ENCODE measurements at places on chromosomes 4 and X.

DNA sequence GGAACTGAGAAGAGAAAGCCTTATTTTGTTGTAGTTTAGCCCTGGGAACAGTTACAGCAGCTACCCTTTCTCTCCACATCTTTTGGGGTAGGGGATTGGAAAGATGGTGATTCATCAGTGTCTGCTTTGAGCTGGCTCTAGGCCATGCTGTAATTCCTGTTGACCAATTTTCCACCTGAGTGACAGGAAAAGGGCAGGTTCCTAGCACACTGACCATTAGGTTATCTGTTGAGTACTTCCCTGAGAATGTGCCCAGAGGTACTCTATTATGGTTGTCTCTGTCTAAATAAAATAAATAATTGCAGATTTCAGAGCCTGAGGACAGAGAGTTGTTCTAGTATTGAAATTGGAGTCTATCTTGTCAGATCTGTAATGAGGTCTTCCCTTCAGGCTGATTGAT is 109.0 kb downstream of the ENOX2 start:
- DNase-seq, result no peak

DNA sequence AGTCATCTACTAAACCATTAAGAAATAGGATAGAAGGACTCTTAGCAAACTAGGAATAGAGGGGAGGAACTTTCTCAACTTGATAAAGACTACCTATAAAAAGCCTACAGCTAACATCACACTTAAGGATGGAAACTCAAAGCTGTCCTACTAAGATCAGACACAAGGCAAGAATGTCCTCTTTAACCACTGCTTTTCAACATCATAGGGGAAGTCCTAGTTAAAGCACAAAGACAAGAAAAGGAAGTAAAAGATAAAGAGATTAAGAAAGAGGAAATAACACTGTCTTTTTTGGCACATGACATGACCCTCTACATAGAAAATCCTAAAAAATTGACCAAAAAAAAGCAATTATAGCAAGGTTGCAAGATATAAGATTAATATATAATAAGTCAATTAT is 136.6 kb downstream of the FBXW7 start:
- DNase-seq, result no peak

- peak; percentile 38 for DNase-seq
These were observed at the start of gene SLC10A4 for GRCh38 chr4:48483006-48483776. SLC10A4 (plus strand) TSS chr4:48483343; CDS start chr4:48483562, 219 bp downstream.

- no peak for DNase-seq
These were observed 190.9 kb upstream of the BANK1 start for GRCh38 chr4:101599620-101600019.

- DNase-seq, result no peak
These were observed 5.4 kb downstream of the NFKB1 start for GRCh38 chr4:102506523-102506922.

DNA sequence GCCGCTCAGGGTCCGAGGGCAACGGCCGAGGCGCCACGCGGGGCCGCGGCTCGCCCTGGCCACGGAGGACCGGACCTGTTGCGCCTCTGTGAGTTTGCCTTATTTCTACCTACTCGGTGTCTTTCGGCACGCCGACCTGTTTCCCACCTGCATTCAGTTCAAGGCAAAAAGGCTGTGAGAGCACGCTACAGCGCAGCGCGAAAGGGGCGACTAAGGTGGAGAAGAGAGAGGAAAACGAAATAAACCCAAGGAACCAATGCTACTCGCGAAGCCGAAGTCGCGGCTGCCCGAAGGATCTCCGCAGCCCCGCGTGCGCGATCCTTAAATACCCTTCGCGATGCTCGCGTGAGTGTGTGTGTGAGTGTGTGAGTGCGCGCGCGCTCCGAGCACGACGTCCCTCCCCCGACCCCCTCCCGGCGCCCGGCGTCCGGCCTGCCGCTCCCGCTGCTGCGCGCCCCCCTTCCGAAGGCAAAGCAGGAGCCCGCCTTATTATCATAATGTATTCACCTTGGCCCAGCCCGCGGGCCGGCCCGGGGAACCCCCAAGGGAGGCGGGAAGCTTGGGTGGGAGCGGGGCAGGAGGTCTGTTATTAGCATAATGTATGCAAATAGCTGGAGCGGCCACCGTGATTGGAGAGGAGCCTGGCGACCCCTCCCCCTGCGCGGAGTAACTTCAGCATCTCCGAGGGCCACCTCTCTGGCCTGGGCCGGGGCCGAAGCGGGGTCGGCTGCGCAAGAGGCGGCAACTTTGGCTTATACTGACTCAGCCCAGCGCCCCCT is at the start of gene COL25A1:
Gene COL25A1, minus strand, starts transcription at position 298 of the 779 bp plus-strand sequence.
- peak; percentile 36 for DNase-seq

DNA sequence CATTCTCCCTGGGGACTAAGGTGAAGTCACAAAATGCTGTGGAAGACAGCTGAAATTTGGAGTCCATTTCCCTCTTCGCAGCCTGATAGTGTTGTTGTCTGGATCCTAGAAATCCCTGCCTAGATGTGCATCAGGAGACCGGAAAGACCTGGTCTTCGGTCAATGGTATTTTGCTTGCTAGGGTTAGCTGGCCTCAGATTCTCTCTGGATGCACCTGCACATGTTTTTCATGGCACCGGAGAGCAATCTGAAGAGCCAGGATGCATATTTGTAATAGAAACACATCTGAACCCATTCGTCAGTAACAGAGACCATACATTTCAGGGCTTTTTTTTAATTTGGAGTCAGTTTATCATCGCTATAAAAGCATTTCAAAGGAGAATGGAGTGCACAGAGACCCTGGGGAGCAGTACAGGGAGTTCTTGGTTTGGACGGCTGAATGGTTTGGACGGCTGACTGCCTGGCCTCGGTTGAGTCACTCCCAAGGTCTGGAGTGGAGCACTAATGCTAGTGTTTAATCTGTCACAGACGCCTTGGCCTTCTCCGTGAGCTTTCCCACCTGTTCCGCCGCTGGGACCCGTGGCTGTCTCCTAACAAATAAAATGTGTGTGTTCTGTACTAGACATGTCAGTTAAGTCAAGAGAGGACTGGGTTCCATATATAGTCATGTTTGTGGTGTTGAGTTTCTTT is 7.5 kb upstream of the PDLIM3 start:
- DNase-seq, result no peak

DNA sequence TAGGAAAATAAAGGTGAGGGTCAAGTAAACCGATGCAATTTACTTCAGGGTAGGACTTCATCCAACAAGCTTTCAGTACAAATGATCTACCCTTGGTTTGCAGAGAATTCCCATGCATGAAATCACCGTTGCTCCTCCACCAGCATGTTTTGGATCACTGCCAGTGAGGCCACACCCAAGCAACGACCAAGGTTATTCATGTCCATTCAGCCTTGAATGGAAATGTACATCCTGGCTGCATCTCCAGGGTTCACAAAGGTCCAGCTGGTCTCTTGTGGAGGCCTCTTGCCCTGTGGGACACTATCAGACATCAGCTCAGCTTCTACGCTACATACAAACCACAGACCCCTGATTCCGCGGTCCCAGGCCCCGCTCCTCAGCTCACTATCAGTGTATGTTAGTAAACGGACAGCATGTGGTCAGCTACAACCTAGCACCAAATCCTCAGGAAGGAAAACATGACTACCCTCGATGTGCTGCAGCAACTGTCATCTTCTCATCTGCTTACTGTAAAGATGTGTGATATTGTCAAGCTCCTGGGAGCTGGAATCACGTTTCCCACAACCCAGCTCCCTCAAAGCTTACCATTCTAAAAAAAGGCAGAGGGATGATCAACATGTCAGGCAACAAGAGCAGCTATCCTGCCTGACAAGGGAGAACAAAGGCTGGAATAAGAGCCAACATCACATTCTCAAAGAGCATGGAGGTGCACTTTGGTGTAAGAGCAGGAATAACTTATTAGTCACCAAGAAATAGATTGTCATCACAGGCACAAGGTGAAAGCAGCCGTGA is 4.9 kb downstream of the LYAR start:
- no peak for DNase-seq

- DNase-seq, result peak; percentile 43
These were observed 13.3 kb downstream of the PDZD4 start for GRCh38 chrX:153816831-153817690.

DNA sequence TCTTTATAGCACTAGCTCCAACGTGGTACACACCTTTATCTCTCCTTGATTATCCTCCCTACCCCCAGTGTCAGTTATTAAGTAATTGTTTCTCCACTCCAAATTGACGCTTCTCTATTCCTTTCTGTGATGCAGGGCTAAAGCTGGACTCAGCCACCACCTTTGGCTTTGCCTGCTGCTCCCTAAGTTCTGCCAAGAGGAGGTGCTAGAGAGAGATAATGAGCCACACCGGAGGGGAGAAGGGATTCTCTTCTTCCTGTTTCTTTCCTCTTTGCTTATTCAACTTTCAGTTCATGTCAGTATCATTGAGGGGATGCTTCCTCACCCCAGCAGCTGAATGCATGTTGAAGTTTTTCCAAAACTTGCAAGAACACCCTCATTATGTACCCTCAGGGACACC is 176.5 kb downstream of the GBA3 start:
- no peak for DNase-seq

- no peak for DNase-seq
These were observed 1.4 kb upstream of the PRPS1 start for GRCh38 chrX:107626916-107627315.

DNA sequence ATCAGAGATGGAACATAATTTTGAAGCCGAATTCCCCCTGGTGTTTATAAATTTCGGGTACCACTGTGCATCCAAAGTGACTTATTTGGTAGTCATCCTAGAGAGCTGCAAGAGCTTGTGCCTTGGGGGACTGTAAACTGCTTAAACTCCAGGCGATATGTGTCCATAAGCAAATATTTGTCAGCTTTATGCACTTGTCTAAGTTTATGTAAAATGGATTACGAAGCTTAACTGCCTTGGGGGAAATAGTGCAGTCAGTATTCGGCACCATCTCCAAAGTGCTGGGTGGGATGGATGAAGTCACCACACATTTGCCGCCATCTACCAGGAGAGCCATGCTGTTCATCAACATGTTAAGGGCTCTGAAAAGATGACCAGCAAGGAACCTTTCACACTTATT is 65.9 kb downstream of the CC2D2A start:
- no peak for DNase-seq

GRCh38 chr4:118254368-118254767 is 98.4 kb downstream of the PRSS12 start:
- DNase-seq, result no peak

DNA sequence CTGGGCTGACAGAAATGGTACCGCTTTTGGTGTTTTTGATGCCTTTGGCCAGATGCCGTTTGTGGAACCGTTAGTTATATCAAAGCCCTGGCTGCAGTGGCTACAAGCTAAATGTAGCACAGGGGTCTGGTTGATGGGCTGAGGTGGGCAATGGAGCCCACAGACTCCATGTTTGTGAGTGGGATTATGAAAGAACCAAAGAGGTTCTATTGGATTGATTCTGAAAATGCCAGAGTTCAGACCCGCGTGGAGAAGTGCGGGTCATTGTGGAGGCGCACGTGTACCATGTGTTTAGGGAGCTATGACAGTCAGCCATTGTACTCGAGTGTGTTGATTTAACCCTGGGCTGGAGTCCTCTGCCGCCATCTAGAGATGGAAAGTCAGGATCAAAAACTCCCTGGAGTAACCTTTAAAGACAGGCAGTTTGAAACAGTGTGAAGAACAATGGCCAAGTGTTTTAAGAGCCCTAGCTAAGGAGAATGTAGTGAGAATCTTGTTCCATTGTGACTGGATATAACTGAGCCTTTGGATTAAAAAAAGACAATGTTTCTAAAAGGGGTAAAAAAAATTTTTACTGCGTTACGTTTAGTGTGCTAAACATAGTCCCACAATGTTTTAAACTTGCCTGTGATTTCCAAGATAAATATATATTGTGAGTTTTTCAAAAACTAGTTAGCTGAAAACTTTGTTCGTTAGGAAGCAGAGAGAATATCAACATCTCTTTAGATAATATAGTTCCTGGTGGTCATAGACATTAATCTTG is 12.7 kb downstream of the ART3 start:
- DNase-seq, result no peak

GRCh38 chr4:170022211-170022610 is 4.0 kb downstream of the MFAP3L start:
- DNase-seq, result no peak

GRCh38 chr4:37476691-37477090 is 209.5 kb downstream of the RELL1 start:
- DNase-seq, result no peak

GRCh38 chr4:72063726-72064125 is 31.9 kb downstream of the NPFFR2 start:
- no peak for DNase-seq

GRCh38 chr4:168837922-168838321 is 172.1 kb downstream of the CBR4 start:
- DNase-seq, result no peak

DNA sequence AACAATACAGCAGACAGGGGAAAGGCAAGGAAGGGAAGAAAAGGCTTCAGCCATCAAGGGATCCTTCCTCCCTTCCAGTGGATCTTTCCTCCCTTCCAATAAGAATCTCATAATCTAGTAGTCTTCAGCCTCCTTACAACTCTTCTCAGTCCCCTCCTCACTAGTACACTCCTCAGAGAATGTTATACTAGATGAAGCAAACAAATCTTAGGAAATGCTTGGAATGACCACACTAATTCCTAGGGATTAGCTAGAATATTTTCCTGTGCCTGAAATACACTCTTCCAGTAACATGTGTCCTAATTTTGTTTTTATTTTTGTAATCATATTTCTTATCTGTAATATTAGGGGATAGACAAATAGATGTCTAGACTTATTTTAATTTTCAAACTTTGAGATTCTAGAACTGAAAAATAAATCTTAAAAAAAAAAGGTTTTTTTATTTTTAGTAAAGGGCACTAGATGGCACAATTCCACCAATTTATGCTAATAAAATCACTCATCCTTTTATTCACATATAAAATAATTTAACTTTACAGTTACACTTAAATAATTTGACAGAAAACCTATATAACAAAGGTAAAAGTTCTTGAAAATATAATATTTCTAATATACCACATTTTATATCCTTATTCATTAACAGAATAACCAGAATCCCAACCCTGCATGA is 7.0 kb upstream of the STPG2 start:
- DNase-seq, result no peak

All from stimulated activated CD4-positive, alpha-beta T cell treated with anti-CD3 and anti-CD28 coated beads, Interleukin-2, amount 100 ng/mL, for 24 hours (primary cell).